Smooth muscle cell of bladder (primary cell): ENCODE measurements at places on chromosomes 6 and 20. TPM values are rescaled to one million over a fixed set of nuclear protein-coding genes. Genes with fewer than 3 reads are reported as not detected.

Gene SAMD5
- 0.43 and 0.92 TPM in 2 replicates for total RNA-seq

Gene RHAG
- total RNA-seq: not detected in 2 replicates

Gene SGK2
- 0.14 and 0.28 TPM in 2 replicates for total RNA-seq

Gene SOBP
- 4.2 and 5.3 TPM in 2 replicates for total RNA-seq

Gene HDGFL1
- total RNA-seq: not detected in 2 replicates

Gene ZNF391
- total RNA-seq: 0.85 and 0.92 TPM in 2 replicates

Gene IL17F
- total RNA-seq: not detected in 2 replicates

Gene CGA
- total RNA-seq: 0.09 TPM in 1 of 2 replicates, not detected in the other

Gene TOX2
- 1.1 and 1.3 TPM in 2 replicates for total RNA-seq

Gene PLCB4
- total RNA-seq: 1.9 and 2.0 TPM in 2 replicates

Gene HTR1E
- not detected in 2 replicates for total RNA-seq

Gene SYNDIG1
- total RNA-seq: 1.1 and 1.9 TPM in 2 replicates

Gene LPA
- not detected in 2 replicates for total RNA-seq

Gene VSTM2L
- total RNA-seq: 0.85 and 1.1 TPM in 2 replicates

Gene MUC21
- not detected in 2 replicates for total RNA-seq

Gene TFAP2A
- total RNA-seq: under 0.01 TPM in 2 replicates

Gene PPP1R16B
- total RNA-seq: 0.09 TPM in 1 of 2 replicates, not detected in the other

Gene GPR63
- 1.0 and 1.4 TPM in 2 replicates for total RNA-seq

Gene EPB41L2
- 63.8 and 68.7 TPM in 2 replicates for total RNA-seq

Gene PLAGL1
- 11.4 and 14.5 TPM in 2 replicates for total RNA-seq

Gene OR2B3
- total RNA-seq: not detected in 2 replicates

Gene C20orf144
- 0.09 and 0.14 TPM in 2 replicates for total RNA-seq

Gene FAM83B
- under 0.01 TPM in 1 of 2 replicates, not detected in the other for total RNA-seq

Gene TRIM31
- not detected in 2 replicates for total RNA-seq

Gene SULF2
- 17.5 and 28.3 TPM in 2 replicates for total RNA-seq

Gene LCA5
- total RNA-seq: 5.0 and 5.3 TPM in 2 replicates

Gene OXT
- 0.18 and 0.28 TPM in 2 replicates for total RNA-seq

Gene SLC32A1
- not detected in 2 replicates for total RNA-seq

Gene FRS3
- total RNA-seq: 0.83 and 0.85 TPM in 2 replicates

Gene FRK
- 1.9 and 3.1 TPM in 2 replicates for total RNA-seq
